ENCODE measurements at places on chromosomes 2 and 18.

GRCh38 chr18:45046228-45046627 is 365.5 kb downstream of the SETBP1 start:
- no peak for DNase-seq

DNA sequence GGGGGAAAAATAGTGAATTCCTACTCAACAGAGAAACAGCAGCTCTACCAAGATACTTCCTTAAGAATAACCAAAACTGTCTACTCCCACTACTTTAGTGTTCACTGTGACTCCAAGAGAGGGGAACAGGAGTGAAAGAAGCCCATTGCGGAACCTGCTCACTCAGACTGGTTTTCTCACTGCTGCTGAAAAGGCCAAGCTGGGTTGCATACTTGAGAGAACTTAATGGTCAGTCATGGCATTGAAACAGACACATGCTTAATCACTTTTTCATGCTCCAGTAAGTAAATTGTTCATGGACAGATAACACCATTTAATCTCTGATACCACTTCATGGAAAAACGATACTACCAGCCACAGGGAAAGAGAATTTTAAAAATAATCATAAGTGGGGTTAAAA is 35.7 kb upstream of the SLC8A1 start:
- DNase-seq = no peak

DNA sequence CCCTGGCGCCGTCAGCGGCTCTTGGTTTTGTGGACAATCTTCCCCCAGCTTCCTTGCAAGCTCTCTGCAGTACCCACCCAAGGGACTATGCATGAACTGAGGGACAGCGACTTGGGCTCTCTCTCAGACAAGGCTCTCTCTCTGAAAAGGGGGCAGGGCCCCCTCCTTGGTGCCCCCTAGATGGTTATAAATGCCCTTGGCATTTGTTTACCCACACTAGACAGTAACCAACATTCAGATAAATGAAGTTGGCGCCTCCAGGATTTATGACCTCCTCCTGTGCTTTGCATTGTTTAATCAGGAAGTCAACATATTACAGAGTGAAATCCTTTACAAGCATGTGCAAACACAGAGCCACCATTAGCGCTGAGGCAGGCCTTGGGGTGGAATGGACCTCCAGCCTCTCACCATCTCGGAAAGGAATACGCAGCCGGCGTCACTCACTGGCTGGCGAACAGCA is 547.4 kb upstream of the ID2 start:
- no peak for DNase-seq

- DNase-seq = no peak
Measured at GRCh38 chr2:107412209-107412904, 414.3 kb upstream of the RGPD4 start.

DNA sequence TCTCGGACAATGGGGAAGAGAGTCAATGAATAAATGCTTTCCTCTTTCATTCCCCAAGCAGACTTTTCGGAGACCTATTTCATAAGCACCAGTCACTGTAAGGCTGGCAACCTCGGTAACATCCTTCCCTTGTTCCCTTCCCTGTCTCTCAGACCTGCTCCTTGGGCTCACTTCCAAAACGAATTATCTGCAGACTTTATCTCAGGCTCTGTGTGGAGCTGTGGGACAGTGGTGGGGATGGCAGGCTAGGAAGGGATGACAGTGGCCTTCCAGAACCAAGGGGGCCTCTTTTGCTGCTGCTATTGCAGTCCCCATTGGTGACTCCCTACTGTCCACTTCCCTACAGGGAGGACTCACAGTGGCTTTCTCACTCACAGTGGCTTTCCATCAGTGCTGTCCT is 185.6 kb upstream of the MEX3C start:
- DNase-seq = no peak

DNA sequence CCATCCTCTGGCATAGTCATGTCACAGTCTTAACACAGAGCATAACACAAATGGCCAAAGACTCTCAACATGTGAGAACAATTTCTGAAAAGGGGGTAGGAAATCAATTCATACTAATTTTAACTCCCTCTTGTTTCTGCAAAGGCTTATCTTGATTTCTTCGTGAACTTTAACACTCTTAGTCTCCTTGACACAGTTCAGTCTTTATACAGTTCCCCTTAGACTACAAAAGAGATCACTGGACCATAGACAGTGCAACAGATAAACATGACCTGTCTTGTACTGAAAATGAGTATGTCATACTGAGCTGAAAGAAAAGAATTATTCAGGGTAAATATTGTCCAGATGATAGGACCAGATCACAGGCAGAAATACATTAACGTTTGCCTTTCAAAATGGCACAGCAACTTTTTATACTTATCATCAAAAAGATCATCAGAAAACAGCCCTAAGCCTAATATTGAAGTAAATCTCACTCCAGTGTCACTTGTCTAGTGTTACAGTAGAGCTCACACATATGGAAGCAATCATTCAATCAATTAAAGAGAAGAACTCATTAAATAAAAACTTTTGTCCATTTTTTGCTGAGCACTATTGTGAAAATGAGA is 56.4 kb upstream of the VRK2 start:
- DNase-seq = no peak
